ENCODE measurements at places on chromosomes 12 and 14.

DNA sequence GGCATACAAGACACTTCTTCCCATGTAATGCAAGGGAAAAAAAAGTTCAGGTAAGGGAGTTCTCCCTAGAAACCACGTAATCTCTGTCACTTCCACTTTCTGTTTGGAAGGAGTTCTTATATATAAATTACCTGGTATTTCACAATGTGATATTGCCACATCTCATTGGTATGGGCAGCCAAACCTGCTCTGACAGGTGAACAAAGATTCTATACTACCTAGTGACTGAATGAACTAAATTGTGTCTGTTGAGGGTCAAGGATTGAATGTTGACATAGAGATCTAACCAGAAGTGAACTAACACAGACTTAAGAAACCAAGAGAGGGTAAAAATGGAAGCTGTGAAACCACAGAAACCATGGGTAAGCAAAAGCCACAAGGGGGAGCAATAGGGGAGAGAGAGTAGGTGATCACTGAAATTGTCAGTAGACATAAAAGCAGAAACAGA lies 161.3 kb downstream of the RPL10L start:
- DNase-seq = peak; percentile 2

GRCh38 chr12:110936367-110937103 lies 16.2 kb upstream of the MYL2 start:
- DNase-seq = no peak

DNA sequence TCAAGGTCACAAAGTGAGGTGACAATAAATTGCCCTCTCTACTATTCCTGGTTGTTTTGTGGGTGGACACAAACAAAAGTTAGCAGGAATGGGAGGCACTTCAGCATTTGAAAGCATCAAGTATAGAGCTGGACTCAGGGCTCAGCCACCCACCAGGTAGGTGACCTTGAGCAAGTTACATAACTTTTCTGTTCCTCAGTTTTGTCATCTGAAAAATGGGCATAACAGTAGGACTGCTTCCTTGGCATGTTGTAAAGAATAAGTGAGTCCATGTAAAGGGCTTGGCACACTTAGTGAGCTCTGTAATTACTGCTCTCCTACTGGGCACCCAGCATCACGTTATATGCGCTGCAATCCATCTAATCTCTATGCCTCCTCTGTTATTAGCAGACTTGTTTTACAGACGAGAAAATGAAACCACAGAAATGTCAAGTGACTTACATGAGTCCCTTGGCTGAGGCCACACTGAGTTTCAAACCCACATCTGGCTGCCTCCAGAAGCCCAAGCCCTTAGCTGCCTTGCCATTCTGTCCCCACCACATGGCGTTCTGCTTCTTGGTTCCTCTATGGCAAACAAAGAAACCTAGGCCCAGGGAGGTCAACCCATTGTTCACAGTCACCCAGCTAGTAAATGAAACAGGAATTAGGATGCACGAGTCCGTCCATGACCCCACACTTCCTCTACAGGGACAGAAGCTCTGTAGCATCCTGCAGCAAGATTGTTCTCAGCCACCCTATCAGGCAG lies 63.2 kb upstream of the SLC24A4 start:
- no peak for DNase-seq

- DNase-seq = peak; percentile 51
Observed at GRCh38 chr14:50821510-50822464, 9.2 kb downstream of the NIN start.

DNA sequence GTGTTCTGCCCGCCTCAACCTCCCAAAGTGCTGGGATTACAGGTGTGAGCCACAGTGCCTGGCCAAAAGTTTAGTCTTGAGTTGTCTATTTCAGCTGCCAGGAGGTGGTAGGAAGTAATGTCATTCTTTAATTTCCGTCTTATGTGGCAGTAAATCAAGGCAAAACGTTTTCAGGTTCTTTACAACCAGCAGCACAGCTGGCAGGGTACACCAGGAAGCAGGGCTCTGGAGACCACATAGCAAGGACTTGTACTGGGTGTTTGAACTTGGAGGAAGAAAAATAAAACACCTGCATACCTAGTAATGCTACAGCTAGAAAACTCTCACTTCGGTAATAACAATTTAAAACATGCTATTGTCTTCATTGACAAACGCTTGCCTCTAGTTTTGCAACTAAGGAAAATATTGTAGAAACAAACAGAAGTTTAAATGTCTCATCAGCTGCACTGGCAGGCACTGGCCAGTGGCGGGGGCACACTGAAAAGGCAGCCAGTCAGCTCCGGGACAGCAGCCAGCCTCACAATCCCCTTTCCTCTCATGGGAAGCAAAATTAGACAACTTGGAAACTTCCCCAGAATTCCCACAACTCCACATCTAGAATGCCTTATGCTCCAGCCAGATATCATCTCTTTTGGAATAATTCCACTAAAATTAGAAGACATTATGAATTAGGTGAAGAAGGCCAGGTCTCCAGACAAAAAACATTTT lies 72.2 kb downstream of the CLIP1 start:
- DNase-seq = no peak

DNA sequence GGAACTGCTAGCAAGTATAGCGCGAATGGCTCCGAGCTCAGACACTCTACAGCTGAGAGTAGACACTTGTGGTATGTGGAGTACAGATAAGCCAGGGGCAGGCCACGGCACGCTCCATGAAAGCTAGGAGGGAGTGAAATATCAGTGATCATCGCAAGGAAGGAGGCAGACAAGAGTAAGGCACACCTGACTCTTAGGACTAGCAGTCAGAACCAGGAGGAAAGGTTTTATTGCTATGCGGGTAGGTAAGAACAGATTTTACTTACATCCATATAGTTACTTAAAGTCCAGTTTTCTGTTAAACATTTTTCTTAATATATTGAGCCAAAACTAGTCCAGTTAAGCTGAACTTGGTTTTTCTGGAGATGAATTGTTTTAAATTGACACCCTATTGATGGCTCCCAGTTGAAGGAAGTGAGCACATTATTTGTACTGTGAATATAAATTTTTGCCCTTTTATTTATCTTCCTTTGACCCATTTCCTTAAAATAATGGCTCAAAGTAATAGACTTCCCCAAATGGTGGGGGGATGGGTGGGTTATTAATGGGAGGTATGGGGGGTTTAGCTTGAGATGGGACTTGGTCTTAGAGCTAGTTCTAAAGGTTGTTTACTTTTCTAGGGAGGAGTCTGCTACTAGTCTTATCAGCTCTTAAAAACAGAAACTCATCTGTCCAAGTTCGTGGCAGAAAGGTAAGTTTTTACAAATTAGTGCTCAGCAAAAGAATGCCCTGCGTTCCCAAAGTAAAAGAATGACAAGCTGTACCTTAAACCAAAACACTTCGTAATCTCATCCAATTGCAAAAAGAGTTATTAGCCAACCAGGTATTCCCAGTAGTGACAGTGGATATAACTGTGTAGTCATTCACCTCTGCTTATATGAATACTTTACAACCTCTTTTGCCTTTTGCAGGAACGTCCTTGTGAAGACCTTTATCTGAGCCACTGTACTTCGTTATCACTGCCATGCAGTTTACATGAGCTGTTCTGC lies 5.8 kb downstream of the HNRNPA1 start:
- DNase-seq = no peak

DNA sequence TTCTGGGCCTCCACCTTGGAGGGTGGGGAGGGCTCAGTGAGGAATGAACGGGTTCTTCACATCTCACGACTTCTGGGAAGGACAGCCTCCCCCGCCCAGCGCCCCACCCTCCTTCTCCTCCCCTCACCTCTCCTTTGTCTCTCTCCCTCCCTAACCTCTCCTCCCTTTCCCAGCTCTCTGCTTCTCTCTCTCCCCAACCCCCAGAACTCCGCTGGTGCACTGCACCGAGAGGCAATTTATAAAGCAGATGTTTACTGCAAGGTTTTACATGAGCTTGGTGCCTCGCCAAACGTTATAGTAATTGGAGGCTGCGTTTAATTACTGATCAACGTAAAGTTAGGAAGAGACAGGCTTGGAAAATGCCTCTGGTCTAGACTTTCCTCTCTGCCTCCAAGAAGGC lies 42.9 kb upstream of the FAM222A start:
- DNase-seq = no peak

DNA sequence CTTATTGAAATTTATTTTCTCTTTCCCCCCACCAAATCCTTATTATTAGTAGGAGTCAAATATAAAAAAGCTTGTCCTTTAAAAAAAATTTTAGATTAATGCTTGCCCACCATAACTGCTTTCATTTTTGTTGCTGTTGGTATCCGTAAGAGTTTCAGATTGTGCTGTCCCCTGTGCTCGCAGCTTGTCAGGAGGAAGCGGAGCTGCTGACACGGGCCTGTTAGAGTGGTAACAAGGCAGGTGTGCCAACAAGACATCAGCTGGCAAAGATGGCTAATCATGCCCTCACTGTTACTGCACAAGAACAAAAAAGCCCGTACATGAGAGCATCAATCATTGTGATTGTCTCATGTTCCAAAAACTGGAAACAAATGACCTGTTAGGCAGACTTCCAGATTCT lies 148.4 kb downstream of the ALG10B start:
- no peak for DNase-seq

- peak; percentile 30 for DNase-seq
Observed at GRCh38 chr12:96350982-96351381, 49.3 kb downstream of the CDK17 start.

DNA sequence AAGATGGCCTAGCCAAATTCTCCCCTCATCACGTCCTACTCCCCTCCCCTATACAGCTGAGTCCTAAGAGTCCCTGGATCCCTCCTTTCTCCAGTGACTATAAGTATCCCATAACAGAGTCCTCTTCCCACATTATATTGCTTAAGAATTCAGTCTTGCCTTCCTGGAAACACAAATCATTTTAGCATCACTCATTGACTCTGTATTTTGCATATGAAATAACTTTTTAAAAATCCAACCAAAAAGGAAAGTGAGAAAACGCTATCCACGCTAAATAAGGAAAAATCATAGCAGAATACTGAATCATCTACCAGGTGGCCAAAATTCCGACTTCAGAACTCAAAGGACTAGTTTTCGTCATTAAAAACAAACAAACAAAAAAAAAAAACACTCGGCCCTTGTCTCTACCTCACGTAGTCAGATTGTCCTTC lies 130.2 kb downstream of the GCH1 start:
- DNase-seq = no peak

- no peak for DNase-seq
Observed at GRCh38 chr14:105844810-105845724, 318.7 kb downstream of the TMEM121 start.

DNA sequence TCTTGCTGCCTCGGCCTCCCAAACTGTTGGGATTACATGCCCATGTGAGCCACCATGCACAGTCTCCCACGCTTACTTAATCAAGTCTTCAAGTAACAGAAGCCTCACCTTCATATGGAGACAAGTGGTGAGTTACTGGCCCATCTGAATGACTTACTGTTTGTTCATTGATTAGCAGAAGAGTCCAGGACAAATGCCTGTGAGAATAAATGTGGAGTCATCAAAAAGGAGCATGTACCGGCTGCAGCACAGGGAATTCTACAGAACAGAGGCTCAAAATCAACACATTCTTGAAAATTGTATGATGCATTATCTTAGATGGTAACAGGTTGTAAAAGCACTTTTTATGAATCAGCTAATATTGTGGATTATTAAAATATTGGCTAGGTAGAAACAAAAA lies 72.5 kb upstream of the FERMT2 start:
- DNase-seq = no peak

DNA sequence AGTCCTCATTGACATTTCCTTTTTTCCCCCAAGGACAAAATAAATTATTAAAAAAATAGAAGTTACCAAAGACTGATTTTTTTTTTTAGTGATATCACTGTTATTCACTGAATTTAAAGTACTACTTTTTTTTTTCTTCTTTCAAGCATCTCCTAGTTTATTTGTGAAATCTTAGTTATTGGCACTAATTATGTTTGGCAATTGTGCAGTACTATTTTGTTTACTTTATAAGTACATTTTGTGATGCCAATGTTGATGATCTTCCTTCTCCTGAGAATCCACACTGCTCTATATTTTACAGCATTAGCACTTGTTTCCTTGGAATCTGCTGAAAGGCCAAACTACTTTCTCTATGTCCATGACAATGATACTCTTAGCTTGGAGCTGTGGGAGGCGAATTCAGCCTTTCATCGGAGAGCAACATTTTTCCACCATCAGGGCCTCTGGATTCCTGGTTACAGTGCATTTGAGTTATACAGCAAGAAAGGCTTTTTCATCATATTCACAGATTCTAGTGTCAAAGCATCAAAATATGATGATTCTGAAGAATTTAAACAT lies 123.8 kb upstream of the PTPRQ start:
- no peak for DNase-seq

Data from activated CD4-positive, alpha-beta T cell treated with anti-CD3 and anti-CD28 coated beads, Interleukin-2, Interleukin-4, amounts not matched to agents 100 ng/mL and 50 ng/mL, durations not matched to agents 16 hours and 8 hours (primary cell).